ENCODE measurements at places on chromosomes 13 and 19. TPM values are rescaled to one million over a fixed set of nuclear protein-coding genes. Genes with fewer than 3 reads are reported as not detected.

GRCh38 chr13:40398065-40398464 lies 268.4 kb downstream of the FOXO1 start:
- no peak for DNase-seq

DNA sequence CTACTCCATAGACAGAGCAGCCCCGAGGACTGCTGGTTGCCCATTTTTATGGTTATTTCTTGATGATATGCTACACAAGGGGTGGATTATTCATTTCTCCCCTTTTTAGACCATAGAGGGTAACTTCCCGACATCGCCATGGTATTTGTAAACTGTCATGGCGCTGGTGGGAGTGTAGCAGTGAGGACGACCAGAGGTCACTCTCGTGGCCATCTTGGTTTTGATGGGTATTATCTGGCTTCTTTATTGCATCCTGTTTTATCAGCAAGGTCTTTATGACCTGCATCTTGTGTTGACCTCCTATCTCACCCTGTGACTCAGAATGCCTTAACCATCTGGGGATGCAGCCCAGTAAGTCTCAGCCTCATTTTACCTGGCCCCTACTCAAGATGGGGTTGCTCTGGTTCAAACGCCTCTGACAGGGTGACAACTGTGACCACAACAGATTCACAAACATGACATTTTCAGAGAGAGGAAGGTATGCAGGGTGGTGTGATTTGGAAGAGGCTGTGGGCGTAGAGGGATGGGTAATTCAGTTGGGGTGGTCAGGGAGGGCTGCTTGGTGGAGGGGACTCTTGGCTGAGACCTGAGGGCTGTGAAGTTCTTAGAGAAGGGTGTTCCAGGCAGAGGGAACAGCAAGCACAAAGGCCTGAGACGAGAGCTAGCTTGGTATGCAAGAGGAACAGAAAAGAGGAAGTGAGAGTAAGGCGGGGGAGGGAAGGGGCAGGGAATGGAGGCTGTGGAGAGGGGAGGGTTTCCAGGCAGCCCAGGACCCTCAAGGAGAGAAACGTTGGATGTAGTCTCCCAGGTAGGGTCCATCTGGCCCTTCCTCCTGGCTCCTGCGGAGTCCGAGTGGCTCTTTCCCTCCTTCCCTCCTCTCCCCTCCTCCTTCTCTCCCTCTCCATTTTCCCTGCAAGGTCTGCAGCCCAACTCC lies 23.5 kb downstream of the FAM187B start:
- DNase-seq: peak; percentile 18

GRCh38 chr13:23919006-23919405 lies 21.7 kb upstream of the C1QTNF9B start:
- no peak for DNase-seq

NKPD1 gene
- 0.48 TPM for total RNA-seq

DNA sequence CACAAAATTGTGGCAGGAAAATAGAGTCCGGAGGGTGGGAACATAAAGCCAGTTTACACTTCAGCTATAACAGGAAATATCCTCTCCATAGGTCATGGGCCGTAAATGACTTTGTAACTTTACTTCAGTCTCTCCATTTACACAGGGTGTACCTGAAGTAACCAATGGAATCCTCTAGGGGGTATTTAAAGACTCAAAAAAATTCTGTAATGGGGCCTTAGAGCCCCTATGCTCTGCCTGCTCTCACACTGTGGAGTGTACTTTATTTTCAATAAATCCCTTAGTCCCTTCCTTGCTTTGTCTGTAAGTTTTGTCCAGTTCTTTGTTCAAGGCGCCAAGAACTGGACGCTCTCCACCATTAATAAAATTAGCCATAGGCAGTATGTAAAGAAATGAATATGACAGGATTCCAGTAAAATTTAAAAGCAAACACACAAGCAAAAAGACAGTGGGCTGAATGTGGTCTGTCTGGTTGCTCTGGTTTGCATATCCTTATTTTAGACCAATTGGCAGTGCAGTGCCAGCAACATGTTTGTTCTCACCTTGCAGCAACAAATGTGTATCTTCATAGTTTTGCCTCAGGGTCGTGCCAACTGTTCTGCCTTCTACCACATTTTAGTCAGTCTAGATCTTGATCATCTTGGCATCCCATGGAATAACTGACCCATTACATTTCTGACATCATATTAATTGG lies 801.5 kb upstream of the SPRY2 start:
- DNase-seq: peak; percentile 3

GRCh38 chr13:100149389-100149788 lies 60.5 kb downstream of the PCCA start:
- DNase-seq: no peak

DNA sequence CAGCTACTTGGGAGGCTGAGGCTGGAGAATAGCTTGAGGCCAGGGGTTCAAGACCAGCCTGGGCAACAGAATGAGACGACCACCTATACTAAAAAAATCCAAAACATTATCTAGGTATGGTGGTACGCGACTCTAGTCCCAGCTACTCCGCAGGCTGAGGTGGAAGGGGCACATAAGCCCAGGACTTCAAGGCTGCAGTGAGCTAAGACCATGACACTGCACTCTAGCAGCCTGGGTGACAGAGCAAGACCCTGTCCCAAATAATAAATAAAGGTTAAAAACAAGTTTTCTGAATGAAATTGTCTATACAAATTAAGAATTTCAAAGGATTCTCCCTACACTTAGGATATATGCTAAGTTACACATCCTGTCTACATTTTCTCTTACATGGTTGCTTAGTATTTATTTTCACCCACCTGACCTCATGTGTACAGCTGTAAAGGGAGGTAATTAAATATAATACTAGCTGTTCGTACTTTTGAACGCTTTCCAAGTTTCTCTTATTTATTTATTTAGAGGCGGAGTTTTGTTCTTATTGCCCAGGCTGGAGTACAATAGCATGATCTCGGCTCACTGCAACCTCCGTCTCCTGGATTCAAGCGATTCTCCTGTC lies 1.6 kb downstream of the SLC25A30 start:
- no peak for DNase-seq

DNA sequence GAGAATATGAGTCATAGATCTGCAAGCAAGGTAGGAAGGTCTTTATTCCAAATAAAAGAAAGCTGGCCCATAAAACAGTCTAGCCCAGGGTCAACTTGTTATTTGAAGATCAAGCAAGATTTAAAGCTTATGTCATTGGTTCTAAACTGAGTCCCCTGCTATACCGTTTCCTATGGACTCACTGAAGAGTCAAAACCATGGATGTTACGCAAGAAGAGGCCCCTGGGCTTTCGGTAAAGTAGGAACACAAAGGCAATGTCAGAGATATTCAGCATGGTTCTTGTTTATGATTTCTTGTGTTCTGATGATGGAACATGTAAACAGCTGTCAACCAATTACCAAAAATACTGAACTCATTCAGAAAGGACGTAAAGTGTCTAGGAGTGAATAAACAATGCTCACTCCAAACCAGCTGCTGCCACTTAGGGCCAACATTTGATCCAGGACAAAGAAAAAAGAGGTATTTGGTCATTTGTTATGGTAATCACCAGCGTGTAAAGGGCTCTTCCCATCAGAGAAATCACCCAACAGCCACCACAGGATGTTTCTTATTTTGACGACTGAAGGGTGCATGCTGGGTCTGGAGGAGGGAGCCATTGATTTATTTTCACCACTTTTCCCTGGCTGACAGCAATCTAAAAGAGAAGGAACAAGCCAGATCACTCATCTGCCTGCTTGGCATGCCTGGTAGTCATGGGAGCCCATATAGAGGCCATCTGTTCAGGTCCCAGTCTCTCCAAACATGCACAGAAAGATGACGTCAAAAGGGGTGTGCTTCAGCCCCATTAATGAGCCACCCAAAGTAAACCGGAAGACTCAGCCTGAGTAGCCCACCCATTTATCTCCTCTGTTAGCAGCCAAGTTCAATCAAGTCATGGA lies 68.3 kb downstream of the FGF14 start:
- DNase-seq: no peak

UGGT2 gene
- 107 TPM for total RNA-seq
